ENCODE measurements at places on chromosomes 16 and 17. TPM values are rescaled to one million over a fixed set of nuclear protein-coding genes. Genes with fewer than 3 reads are reported as not detected.

DNA sequence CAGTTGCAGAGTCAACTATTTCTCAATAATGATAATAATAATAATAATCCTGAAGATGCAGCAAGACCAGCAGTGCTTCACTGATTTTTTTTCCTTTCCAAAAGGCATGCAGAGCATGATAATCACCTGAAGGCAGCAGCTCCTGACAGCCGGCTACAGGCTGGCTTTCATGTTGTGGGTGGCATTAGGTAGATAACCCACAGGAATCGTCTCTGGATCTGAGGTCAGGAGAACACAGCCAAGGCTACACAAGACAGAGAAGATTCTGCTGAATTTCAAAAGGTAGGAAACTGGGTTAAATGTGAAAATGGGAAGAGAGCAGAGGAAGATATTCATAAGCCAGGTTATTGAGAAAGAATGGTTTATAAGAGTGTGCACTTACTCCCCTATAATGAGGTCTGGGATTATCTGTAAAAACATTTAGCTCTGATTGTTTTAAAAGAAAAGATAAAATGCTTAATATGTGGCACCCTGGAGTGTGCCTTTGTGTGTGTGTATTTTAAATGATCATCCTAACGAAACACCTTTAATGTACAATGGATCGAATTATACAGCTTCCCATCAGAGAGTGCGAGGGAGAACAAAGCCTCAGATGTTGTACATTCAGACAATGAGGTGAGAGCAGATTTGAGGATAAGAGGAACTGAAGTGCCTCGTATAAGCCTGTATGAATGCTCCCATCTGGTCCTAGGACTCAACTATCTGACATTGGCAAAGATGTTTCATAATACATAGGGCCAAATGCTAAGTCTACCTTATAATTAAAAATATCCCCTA, 273.1 kb downstream of the PHKB start:
- no peak for DNase-seq

- DNase-seq, result peak; percentile 98
Observed at GRCh38 chr17:35460354-35460851, 11.8 kb upstream of the SLFN13 start.

DNA sequence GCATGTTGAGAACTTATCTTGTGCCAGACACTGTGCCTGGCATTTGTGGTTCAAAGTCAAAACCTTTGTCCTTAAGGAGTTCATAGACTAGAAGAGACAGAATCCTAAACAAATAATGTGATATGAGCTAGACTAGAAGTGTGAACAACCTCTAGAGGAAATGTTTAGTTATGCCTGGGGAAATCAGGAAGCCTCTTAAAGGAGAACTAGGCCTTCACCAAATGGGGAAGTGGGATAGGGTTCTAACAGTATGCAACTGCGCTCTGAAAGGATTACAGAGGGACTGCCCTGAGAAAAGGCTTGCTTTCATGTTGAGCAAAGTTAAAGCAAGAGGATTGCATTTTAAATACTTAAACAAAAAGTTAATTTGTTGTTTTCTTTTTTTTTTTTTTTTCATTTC, 4.9 kb downstream of the RUNDC1 start:
- no peak for DNase-seq

DNA sequence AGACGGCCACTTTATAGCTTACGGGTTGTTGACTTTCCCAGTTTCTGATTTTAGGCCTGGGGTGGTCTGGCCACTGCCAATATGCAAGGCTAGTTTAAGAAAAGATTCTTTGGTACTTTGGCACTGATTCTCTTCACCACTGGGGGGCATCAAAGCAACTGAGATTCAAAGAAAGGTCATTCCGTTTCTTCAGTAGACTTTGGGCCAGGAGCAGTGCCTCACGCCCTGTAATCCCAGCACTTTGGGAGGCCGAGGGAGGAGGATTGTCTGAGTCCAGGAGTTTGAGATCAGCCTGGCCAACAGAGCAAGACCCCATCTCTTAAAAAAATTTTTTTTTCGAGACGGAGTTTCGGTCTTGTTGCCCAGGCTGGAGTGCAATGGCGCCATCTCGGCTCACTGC, 53.0 kb downstream of the RPA1 start:
- DNase-seq, result peak; percentile 57

DNA sequence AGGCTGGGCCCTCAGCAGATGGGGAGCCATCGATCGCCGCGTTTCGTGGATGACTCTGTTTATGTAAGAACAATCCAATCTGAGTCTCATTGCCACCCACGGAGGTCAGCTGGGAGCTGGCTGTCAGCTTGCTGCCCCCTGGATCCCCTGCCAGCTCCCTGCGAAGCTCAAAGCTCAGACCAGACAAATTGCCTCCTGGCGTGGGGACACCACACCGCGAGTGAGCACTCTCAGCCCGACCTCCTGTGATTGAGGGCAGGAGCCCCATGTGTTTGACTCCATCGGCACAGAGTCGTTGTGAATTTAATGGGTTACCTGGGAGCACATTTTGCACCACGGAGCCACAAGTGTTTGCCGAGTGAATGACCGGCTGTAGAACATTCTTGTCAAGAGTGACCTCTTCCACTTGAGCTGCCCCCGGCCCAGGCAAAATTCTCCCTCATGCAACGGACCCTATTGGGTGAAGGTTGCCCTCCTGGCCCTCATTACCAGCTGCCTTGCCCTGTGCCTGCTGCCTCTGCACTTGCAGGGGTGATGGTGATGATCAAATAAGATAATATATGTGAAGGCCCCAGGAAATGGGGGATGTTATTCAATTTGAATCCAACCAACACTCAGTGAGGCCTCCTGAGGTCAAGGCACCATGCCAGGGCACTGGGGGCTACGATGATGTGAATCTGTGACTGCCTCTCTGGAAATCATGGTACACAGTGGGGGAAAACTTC, 7.6 kb upstream of the GFAP start:
- DNase-seq, result no peak

GRCh38 chr17:49452201-49452600, 37.5 kb upstream of the PHB1 start:
- DNase-seq, result no peak

GRCh38 chr17:69506489-69506888, 92.0 kb downstream of the MAP2K6 start:
- DNase-seq, result no peak

GRCh38 chr16:89452241-89452640, 38.1 kb downstream of the ANKRD11 start:
- no peak for DNase-seq

DNA sequence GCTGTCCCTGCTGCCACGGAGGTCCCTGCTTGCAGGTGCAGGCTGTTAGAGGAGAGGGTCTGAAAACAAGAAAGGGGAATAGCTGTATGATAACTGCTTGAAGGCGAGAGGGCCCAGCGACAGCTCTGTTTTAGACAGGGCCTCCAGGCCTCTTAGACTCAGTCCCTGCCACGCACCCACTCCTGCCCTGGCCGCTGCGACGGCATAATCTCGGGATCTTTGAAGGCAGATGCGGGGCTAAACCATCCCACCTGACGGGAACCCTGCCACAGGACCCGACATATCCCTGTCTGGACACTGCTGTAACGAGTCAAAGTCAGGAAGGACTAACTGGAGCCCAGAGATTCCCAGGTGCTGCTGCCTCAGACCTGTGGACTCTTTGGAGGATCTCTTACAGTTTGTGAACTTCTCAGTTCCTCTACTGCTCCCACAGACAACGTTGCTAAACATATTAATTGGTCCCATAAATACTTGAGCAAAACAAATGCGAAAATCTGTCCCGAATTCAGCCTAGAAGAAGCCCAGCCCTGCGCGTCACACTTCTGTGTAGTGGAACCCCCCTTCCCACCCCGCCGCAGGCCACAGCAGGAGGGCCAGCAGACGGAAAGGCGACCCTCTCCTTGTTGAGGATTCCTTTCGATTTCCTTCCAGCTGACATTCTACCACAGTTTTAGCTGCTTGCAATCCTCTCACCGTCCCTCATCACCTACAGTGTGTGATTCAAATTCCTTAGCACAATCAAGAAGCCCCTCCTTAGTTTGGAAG, 998 bp upstream of the TMEM11 start:
- DNase-seq, result peak; percentile 69

DNA sequence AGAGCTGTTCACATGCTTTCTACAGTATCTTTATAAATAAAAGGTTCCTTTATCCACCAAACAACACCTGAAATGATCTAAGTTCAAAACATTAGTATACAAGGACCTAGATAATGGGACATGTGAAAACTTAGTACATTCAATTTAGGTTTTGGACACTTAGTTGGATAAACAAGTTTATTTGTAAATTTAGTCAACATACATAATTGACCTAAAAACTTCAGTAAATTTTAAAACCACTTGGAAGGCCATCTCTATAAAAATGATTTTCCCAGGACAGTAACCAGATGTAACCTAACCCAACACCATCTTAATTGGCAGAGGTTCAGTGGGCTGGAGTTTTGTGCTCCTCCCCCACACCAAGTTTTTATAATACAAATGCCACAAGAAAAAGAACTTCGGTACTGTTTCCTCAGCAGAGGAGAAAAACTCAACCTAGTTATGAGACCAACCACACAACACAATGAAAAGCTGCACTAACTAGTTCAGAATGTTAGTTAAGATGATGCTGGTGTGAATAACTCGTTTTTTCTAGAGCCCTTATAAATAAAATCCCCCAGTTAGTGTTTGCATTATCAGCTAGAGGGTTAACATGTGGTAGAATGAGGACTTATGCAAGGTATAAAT, 7.2 kb upstream of the UNK start:
- DNase-seq, result no peak

DNA sequence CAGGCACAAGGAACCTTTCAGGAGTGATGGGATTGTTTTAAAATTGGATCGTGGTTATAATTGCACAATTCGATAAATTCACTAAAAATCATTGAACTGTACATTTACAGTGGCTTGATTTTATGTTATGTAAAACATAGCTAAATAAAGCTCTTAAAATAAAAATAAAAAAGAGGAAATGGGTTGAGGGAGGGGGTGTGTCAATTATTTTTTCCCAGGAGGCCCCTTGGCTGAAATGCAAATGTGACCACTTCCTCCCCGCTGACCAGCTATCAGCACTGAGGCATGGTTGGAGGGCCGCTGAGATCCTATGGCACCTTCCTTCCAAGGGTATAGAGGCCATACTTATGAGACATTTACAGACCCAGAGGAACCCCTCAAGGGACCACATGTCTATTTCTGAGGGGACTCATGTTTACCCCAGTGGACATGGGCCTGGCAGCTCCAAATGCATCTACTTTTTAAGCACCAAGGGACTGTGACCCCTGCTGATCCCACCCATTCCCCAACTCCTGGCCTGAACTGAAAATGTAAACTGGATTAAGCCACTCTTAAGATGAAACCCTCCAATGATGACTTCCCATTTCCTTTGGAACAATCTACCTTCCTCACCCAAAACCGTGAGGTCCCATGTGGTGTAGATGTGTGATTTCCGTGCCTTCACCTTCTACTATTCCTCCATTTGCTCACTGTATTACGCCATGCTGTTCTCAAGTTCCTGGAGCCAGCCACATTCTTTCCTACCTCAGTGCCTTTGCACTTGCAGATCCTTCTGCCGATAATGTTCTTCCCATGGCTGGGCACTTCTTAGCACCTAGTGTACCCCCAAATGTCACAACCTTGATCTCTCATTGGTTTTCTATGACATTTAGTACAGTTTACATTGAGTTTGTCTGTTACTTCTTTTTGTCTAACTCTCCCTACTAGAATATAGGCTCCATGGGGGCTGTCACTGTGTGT, 2.8 kb upstream of the IL21R start:
- DNase-seq, result no peak

DNA sequence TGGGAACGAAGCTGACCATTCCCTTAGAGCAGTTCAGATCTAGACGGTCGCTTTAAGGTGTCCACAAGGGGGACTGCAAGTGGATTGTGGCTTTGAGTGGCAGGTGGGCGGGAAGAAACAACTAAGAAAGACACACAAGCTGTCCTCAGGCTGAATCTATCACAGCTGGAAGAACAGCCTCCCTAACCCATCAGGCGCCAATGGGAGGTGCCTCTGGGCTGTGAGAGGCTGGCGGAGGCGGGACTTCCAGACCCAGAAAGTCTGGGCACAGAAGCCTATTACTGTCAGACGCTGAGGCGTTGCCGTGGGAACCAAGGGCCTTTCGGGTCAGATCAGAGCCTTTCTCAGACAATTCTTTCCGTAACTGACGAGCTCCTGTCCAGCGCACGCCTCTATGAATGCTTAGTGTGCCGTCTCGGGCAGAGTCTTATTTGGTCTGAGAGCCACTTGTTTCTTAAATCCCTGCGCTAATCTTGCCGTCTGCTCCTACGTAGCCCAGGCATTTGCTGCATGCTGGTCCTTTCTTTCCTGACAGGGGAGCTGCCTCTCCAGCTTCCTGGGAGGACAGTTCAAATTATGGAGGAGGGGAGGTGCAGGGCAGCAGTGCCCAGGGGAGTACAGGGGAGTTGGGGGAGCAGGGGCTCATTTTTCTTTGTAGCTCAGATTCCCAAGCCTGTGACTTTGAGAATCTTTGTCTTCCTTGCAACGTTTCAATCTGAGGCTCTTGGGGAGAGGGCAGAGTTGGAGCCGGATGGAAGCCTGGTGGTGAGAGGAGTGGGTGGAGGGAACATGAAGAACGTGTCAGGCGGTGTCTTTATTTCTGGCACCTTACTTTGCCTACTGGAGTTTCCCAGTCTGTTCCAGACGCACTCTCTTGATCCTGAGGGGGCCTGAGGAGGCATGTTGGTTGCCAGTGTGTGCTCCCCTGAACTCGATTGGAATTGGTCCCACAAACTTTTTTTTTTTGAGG, 618.7 kb downstream of the KCNJ18 start:
- DNase-seq, result no peak

GRCh38 chr17:17942846-17943245, 29.4 kb downstream of the TOM1L2 start:
- no peak for DNase-seq

DNA sequence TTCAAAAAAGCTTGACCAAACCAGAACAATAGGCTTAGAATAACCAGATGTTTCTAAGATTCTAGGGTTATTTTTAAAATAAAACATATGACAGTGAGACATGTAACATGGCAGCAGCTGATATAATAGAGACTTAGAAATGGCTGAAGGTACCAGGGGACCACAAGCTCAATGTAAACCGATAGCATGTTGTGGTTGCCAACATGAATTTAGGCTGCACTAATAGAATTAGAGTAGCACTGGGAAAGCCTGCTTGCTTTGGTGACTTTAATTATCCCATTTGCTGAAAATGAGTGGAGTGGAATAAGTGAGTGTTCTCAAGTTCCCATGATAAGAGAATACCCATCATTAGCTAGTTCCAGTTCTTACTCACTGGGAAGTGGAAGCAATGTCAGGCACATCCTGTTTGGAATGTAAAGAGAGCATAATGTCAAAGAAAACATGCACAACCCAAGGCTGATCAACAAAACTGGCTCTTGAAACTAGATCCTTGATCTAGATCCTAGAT, 621.2 kb upstream of the CDH5 start:
- DNase-seq, result no peak

- DNase-seq, result peak; percentile 79
Observed at GRCh38 chr17:60641810-60642220, 35.8 kb upstream of the BCAS3 start.

Gene NRN1L
- total RNA-seq, result 2.7 TPM

Gene KRTAP4-5
- not detected for total RNA-seq

Gene HBA2
- 4.3 TPM for total RNA-seq

Gene TMEM114
- total RNA-seq, result 1.2 TPM

Gene TAT
- not detected for total RNA-seq

Gene CDT1
- total RNA-seq, result 74.1 TPM

Gene TEKT5
- total RNA-seq, result not detected

Gene CSH2
- total RNA-seq, result not detected

Gene TMIGD1
- not detected for total RNA-seq

Gene CBLN1
- 4.7 TPM for total RNA-seq

Gene RAB37
- total RNA-seq, result 2.5 TPM

Gene CDH16
- total RNA-seq, result not detected

Gene SLC46A1
- 9.1 TPM for total RNA-seq
